ENCODE measurements at places on chromosomes 7 and 10.
A peak's percentile ranks its signal among the peaks of the same experiment; 100 is the strongest.

DNA sequence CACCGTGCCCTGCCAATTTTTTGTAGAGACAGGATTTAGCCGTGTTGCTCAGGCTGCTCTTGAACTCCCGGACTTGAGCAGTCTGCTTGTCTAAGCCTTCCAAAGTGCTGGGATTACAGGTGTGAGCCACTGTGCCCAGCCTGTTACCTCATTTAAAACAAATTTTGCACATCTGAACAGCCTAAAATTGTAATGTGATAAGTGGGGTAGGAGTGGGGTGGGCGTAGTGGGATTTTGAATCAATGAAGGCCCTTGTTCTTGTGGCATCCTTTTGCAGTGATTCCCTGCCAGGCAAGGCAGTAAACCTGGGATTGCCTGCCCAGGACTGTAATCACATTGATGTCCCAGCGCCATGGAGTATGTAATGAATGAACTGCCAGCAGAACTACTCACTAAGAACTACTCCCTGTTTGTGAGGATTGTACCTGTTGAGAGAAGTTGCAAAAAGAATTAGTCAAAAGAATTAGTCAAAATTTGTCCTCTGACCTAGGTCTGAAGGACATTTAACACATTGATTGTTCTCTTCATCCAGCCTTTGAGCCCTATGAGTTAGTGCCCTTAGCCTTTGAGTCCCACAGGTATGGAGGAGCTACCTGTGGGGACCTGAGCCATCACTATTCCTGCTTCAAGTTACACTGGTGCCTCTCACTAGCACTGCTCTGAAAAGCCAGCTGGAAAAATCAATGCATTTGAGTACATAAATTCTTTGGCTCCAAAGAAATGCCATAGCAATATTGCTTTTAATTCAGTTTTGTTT is 5.3 kb downstream of the RPS24 start:
- no peak for DNase-seq

- DNase-seq = no peak
These were observed 54.9 kb upstream of the UNC5B start for GRCh38 chr10:71157435-71157834.

DNA sequence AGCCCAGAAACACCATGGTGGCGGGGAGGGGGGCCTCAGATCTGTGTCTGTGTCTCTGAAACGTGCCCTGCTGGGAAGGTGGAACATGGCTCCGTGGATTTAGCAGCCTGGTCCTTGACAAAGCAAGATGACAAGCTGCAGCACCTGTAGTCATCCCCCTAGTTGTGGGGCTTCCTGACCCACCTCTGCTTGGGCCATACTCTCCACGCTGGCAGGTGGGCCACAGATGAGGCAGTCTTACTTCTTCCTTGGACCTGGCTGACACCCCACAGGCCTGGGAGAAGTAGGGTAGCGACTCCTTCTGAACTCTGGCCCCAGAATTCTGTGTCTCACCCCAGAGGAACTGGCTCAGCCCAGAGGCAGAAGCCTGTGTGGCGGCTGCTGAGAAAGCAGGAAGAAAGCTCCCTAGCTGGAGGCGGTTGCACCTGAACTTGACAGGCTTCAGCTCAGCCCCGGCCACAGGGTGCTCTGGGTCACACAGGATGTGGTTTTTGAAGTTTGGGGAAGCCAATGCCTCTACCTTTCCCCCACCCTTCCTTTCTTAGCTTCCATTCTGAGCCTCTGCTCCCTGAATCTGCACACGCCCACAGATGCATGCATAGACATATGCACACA is 113.9 kb downstream of the ABLIM1 start:
- DNase-seq = peak; percentile 88

DNA sequence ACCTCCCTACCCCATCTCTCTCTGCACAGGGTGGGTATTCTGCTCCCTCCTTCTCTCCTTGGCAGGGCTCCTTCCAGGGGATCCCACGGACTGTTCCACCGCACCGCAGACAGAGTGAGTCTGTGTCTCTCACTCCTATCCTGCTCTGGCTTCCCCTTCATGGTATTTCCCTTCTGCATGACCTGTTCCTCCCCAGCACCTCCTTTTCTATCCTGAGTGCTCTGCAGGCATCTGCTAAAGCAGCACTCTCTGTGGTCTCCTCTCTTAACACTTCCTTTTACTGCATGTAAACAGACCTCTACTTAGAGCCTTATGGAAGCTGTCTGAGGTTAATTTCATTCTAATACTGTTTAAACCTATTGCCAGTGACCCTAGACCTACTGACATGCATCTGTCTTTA is 171.5 kb downstream of the CCSER2 start:
- DNase-seq = no peak

- DNase-seq = no peak
These were observed 83.0 kb downstream of the PARD3 start for GRCh38 chr10:34731885-34732701.

- no peak for DNase-seq
These were observed 273.1 kb downstream of the AGMO start for GRCh38 chr7:15288741-15289140.

DNA sequence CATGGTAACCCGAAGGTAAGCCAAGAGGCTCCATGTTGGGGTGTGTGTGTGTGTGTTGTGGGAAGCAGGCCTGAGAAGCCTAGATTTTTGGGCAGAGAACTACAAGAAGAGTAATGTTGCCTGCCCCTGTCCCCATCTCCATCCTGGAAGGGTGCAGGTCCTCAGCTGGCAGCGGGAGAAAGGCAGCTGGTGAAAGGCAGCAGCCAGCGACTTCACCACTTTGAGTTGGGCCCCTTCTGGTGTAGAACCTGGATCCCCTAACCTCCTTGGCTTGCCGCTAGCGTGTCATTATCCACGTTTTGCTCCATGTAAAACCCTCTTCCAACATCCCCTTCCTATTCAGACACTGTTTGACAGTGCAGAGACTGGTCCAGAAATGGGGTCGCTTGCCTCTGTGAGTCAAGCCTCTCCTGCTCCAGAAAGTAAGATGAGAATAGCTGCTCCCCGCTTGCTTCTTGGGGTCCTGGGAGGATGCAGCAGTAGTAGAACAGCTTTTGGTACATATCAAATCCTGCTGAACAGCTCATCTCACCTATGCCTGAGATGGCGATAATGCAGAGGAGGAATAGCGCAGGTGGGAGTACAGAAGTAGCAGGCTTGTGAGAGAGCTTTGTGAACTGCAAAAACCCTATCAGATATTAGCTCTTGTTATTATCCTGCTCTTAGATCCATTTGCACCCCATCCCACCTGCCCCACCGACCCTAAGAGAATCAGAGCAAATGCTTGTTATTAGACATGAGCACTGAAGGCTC is 22.1 kb upstream of the CDH23 start:
- DNase-seq = no peak

DNA sequence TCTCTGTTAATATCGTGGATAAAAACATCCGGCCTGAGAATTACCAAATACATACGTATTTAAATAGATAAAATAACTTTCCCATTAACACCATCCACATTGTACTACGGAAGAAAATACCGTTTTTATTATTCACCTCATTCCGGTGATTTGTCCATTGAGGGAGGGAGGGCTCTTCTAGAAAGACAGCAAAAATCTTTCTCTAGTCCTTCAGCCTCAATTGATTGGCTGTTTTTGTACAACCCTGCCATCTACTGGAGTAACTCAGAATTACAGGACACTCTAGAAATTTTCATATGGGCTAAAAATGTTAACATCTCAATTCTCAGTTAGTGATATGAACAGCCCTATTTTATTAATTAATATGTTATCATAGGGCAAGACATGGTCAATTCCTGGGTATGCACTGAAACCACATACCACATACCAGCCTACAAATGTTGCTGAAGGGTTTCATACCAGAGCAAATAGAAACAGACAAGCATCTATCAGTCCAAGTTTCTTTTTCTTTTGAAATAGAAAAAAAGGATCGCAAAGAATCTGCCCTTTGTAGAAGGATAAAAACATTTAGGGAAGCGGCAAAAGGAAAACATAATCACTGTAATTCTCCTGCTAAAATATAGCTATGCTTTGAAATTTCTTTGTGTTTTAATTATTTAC is 55.8 kb upstream of the CDCA7L start:
- peak; percentile 62 for DNase-seq

- no peak for DNase-seq
These were observed 13.9 kb downstream of the TSPAN14 start for GRCh38 chr10:80468002-80468401.

DNA sequence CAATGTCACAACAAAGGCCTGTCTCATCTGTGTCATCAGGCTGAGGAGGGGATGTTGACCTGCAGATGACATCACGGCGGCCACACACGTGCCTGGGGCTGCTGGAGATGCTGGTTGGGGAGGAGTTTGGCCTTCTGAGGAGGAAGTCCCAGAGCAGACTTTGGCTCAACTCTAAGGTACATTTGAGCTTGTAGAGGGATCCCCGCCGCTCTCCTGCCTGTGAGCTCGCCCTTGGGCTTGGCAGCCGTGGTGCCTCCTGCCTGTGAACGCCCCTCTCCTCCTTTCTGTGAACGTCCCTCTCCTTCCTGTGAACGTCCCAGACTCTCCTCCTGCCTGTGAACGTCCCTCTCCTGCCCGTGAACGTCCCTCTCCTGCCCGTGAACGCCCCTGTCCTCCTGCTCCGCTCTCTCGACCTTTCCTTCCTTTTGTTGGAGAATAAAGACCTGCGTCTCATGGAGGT is 176.4 kb downstream of the DNAJB6 start:
- DNase-seq = no peak

GRCh38 chr10:129274748-129275474 is 192.1 kb upstream of the MGMT start:
- no peak for DNase-seq

DNA sequence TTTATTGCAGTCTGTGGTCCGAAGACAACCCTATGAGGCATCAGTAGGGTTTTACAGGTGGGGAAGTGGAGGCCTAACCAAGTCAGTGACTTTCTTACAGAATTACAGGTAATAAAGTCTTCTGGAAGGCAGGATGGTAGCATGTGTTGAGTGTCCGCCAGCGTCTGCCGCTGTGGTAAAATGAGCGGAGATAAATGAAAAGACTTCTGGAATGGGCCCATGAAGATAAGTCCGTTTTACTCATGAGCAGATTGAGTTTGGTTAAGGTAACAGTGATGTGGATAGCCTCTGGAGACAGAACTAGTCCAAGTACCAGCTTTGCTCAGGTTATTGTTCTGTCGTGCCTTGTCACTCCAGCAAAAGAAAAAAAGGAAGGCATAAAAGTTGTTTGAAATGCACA is 966 bp downstream of the FBH1 start:
- no peak for DNase-seq

GRCh38 chr7:114886241-114886640 is 35.7 kb upstream of the MDFIC start:
- DNase-seq = no peak

DNA sequence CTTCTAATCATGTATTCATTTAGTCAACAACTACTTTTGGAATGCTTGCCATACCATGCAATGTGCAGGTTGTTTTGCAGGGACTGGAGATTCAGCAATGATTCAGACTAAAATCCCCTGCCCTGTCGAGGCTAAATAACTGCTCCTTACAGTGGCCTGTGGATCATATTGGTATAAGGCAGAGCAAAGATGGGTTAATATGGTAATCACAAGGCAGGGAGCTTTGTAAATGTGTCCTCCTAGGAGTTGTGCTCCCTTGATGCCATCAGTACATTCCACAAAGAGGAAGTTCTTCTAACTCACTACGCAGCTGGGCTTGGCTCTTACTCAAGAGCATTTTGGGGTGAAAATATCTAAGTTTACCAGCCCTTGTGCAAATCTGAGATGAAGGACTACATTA is 614 bp upstream of the IFIT2 start:
- DNase-seq = peak; percentile 79

- peak; percentile 71 for DNase-seq
These were observed 21.4 kb upstream of the GSDME start for GRCh38 chr7:24778543-24779282.

DNA sequence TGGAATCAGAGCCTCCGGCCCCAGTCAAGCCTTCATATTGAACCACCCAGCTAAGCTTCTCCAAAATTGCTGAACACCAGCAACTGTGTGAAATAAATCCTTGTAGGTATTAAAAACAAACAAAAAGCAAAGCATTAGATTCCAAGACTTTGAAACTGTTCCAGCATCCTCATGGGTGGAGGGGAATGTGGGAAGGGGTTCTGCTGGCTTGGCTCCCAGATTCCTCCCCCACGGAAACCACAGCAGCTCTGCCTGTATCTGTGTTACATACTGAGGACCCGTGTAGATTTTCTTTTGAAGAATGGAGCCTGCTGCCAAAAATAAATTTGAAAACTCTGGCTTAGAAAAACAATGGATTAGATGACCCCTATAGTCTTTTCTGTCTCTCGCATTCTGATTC is 20.0 kb downstream of the AKR1B1 start:
- DNase-seq = no peak

GRCh38 chr10:46236941-46237681 is 49.7 kb upstream of the ANTXRL start:
- DNase-seq = no peak

GRCh38 chr7:27242154-27242553 is 448 bp upstream of the EVX1 start:
- no peak for DNase-seq

DNA sequence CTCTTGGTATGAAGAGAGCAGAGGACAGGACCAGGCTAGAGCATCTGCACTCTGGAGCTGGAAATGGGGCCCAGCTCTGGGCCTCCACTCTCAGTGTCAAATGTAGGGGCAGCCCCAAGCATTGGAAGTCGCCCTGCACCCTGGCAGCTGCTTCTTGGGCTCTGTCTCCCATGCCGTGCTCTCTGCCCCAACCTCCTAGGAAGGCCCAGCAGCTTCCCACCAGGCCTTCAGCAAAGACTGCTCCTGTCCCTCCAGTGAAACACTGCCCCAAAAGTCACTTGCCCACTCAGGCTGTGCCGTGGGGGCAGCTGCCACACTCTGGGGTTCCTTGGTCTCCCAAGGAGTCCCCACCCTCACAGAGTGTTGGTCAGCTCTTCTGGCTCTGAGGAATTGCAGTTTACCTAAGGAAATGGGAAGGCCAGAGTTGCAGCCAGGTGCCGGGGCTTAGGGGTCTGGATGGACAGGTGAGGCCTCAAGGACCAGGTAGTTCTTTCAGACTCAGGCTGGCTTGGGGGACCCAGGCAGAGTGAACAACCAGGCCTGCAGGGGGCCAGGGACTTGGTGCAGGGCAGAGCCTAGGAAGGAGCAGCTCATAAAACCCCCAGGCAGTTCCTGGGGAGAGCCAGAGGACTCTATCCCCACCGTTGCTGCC is 9.4 kb upstream of the OPN4 start:
- DNase-seq = no peak

GRCh38 chr10:22646388-22646853 is 68.0 kb downstream of the PIP4K2A start:
- DNase-seq = no peak

- no peak for DNase-seq
These were observed 203.7 kb upstream of the IMMP2L start for GRCh38 chr7:111765751-111766643.

DNA sequence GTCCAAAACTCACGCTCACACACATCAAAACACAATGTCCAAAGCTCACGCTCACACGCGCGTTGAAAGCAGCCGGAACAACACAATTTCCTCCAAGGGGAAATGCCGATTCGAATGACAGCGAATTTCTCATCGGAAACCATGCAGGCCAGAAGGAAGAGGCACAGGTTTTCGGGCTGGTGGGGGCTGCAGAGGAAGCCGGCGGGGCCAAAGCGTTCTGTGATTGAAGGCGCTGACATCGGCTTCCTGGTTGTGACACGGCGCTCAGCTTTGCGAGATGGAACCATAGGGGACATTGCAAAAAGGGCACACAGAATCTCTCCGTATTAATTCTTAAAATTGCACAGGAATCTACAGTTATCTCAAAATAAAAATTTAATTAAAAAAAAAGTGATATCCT is 61.3 kb downstream of the FOXL3 start:
- no peak for DNase-seq

- no peak for DNase-seq
These were observed 488.8 kb upstream of the ZMIZ1 start for GRCh38 chr10:78579995-78580394.

Data from AML-193 (cell line).